Esophagus muscularis mucosa (tissue), 4 donors: ENCODE measurements at places on chromosomes 5 and 9.

- DNase-seq: no peak
Observed at GRCh38 chr5:881551-881935, 11.1 kb downstream of the BRD9 start.

DNA sequence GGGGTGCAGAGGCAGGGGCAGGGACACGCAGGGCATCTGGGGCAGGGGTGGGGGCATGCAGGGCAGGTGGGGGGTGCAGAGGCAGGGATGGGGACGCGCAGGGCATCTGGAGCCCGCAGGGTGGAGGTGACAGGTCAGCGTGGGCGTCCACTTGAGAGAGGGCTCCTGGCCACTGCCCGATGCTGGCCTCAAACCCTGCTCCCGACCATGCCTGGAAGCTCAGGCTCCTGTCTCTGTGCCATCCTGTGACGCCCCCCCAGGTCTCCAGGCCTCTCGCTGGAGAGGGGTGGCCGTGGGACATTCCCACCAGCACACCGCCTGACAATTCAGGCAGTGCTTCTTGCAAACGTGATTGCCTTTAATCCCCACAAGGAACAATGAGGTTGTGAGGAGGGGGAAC is 33.0 kb downstream of the ZDHHC11B start:
- DNase-seq: peak; percentile 2

DNA sequence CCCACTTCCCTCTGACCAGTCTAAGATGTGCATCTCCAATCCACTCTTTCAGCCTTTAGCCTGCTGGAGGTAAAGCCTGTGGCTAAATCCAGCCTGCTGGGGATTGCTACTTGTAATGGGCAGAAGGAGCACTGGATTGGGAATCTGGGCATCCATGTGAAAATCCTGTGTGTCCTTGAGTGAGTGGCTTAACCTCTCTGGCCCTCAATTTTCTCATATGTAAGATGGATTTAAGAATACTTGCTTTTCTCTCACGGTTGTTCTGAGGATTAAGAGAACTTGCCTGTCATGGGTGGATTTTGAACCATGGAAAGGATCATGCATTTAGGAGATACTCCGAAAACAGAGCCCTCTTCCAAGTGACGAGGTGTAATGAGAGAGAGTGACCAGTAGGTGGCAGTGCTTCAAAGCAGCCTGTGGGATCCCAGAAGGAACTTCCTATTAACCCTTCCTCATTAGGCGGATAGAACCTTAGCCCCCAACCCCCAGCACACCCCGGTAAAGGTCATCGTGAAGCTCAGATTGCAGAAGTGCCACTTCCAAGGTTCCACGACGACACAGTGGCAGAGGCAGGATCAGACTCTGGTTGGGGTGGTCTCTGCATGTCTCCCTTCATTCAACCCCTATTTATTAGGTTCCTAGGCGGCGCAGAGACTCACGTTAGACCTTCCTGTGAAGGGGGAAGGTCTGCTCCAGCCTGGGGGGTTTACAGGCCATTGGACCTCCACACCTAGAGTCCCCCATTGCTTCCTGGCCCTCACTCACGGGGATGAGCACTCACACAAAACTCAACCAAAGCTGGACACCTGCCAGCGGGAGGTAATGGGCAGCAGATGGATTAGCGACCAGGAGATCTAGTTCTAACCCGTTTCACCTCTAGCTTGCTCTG is 68.7 kb upstream of the ZNF618 start:
- DNase-seq: peak; percentile 91

DNA sequence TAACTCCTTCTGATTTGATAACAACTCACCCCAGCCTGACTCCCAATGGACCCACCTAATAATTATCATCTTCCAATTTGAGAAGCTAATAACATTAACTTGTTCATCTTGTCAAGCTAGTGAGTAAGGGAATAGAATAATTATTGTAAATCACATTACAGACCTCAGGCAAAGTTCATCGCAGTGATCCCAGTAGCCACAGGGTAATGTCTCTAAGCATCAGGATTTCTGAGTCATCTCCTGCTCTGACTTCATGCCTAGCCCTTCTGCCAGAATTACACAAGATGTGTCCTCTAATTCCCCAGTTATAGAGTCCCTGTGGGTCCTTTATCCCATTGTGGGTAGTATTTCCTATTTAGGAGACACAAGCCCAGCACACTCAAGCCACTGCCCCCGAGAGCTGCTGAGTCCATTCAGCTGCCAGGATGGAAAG is 365.7 kb downstream of the DEPDC1B start:
- DNase-seq: no peak

GRCh38 chr5:151021746-151022145 is 1.4 kb downstream of the GPX3 start:
- DNase-seq: no peak

DNA sequence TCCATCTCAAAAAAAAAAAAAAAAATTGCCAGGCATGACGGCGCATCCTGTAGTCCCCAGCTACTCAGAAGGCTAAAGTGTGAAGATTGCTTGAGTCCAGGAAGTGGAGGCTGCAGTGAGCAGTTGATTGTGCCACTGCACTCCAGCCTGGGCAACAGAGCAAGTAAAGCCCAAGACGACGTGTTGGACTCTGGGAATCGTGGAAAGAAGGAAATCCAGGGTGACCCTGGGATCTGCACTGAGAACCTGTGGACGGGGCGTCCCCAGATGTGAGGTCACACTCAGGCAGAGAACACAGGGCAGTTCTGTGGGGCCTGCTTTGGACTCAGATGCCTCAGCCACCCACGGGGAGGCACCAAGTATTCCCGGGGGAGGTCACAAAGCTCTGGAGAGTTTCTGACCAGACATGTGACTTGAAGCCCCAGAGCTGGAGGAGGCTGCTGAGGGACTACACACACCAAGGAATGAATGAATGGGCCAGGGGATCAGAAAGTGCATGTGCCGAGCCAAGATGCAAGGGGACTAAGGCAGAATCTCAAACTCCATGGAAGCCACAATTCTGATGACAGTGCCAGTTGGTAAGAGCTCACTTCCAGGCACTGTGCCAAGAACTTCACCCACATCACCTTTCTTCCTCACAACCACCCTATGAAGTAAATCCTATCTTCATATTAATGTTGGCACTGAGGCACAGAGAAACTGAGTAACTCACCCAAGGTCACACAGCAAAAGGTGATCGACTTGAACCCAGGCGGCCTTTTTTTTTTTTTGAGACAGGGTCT is 12.9 kb downstream of the DYNC2I2 start:
- no peak for DNase-seq

GRCh38 chr5:170297589-170298462 is at the start of gene LCP2:
Gene LCP2 (minus strand): TSS chr5:170297777. CDS start chr5:170297611, 166 bp downstream.
- DNase-seq: no peak

DNA sequence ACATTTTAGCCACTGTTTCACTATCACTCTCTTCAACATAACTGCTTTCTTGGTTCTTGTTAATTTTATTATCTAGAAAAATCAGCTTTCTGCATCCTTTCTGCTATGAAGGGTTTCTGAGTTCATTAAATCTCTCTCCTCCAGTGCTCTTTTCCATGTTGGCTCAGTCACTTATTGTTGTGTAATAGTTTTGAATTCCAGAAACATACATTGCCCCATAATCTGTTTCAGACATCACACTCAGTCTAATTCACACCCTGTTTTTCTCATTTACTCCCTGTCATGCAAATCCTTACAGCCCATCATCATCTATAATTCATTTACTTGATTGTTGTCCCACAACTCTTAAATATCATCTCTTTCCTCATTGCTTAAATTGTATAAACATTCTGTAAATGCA is 176.1 kb upstream of the CDH12 start:
- DNase-seq: no peak

DNA sequence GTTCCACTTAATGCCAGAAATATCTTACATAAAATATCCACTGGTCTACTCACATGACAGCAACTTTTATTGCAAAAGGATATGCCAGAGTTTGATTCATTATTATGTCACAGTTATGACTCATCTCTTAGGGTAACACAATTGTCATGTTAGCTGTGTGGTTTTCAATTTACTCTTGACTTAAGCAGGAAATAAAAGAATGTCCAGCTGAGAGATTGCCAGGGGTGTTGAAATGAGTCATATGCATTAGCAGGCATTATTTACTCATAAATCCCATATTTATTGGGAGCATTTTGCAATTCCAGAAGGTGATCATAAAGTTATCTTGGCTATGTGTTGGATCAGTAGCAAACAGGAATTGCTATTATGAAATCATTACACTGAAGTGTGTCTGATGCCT is 1164.6 kb upstream of the CDH18 start:
- no peak for DNase-seq

- peak; percentile 96 for DNase-seq
Observed at GRCh38 chr5:140400730-140401361, 787 bp upstream of the ANKHD1 start.

- DNase-seq: peak; percentile 68
Observed at GRCh38 chr5:80895523-80895922, 64.6 kb upstream of the RASGRF2 start.

DNA sequence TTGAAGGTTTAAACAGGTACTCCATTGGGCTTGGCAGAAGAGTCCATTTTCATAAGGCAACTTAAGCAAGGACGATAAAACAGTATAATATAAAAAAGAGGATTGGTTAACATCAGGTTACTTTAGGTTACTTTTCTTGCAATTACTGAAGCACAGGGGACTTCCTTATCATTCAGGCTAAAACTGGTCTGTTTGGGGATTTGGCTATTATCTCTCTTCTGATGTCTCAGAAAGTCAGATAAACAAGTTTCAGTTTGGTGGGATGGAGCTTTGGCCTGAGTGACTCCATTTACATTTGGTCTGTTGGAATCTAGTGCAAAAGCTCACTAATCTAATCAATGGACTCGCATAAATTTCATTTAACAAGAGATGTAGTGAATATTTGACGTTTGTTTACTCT is 8.0 kb downstream of the GAPT start:
- no peak for DNase-seq

DNA sequence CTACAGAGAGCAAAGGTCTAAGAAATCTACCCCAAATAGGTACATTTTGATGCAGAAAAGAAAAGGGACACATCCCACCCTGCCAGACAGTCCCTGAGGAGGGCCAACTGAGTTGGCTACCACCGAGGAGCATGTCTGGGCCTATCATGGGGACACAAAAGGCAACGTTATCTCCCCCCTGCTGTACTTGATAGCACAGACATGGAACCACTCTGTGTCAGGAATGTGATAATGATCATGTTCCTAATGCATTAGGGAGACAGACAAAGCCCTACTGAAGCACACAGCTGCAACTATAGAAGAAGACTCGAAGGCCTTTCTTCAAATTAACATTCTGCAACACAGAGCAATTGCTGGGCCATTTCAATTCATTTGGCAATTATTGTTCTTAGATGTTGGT is 84.5 kb downstream of the ENC1 start:
- no peak for DNase-seq

- DNase-seq: no peak
Observed at GRCh38 chr9:103928442-103928841, 165.7 kb upstream of the SMC2 start.

GRCh38 chr9:87556039-87556438 is 58.4 kb downstream of the DAPK1 start:
- DNase-seq: peak; percentile 34

GRCh38 chr5:34008802-34009201 is 952 bp upstream of the AMACR start:
- DNase-seq: no peak

GRCh38 chr5:61697809-61698558 is 365.9 kb downstream of the ZSWIM6 start:
- DNase-seq: peak; percentile 90

- no peak for DNase-seq
Observed at GRCh38 chr5:133059621-133060020, 7.8 kb downstream of the HSPA4 start.

- no peak for DNase-seq
Observed at GRCh38 chr5:158751961-158752655, 347.6 kb downstream of the EBF1 start.

DNA sequence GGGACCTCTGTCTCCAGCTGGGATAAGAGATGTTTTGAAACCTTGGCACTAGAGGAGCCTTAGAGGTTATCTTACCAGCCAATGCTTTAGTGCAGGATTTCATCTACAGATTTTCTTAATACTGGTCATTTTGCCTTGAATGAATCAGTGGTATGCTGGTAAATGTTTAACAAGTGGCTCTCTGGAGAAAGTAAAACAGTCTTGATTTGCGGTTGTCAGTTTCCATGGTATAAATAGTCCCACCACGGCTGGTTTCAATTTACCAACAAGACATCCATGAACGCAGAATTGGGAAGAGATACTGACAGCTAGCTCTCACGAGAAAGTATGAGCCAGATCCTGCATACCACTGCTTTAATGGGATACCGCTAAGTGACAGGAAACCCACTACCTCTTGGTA is 56.7 kb upstream of the CXCL14 start:
- DNase-seq: peak; percentile 75

DNA sequence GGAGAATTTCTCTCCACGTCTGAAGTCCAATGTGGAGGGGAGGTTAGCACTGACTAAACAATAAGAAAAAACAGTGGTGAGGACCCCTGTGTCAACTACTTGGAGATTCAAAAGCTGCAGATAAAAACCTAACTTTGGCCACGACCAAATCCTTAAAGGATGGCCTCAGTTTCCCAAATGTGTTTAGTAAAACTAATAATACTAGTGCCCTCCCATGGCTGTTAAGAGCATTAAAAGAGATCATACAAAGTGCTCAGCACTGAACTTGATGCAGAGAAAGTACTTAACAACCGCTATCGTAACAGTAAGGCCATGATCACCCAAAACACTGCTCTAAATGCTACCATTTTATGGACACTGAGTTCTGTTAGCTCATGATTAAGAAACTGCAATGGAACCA is 288.4 kb downstream of the EBF1 start:
- DNase-seq: peak; percentile 39

DNA sequence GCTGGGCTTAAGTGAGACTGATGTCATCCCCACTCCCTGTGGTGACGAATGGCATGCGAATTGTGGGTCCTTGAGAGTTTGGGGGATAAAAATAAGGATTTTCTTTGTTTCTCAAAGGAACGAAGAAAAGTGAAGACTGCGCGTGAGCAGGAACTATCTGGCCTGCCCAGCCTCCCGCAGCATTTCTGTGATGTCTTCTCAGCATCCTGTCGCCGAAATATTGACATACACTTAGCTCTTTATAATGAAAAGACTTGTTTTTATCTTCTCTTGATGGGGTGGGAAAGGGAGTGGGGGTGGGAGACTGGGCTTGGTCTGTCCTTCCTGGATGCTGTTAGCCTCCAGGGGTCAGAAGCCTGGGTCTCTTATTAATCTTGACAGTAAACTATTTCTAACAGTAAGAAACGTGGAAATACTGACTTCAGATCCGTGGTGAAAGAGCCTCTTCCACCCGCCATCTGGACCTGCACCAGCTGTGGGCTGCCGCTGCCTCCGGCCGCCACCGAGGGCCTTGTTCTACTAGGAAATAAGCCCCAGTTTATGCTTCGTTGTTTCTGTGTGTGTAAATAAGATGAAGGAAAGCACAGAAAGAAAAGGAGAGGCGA is 239.6 kb downstream of the FANCC start:
- no peak for DNase-seq

DNA sequence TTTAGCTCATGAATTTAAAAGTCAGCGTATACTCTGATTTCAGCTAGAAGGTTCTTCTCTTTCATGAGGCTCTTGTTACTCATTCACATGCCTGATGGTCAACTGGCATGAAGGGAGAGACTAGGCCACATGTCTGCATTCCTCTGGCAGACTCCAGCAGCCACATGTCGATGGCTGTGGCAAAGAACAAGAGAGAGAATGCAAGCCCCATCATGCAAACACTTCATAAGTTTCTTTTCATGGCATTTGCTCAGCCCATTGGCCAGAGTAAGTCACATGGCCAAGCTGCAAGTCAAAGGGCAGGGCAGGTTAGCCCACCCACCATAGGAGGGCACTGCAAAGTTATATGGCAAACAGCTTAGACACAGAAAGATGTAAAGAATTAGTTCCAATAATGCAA is 5.4 kb downstream of the KCNV2 start:
- DNase-seq: no peak
